Glutamatergic neuron (in vitro differentiated cells): ENCODE measurements at places on chromosomes 11 and 22.

DNA sequence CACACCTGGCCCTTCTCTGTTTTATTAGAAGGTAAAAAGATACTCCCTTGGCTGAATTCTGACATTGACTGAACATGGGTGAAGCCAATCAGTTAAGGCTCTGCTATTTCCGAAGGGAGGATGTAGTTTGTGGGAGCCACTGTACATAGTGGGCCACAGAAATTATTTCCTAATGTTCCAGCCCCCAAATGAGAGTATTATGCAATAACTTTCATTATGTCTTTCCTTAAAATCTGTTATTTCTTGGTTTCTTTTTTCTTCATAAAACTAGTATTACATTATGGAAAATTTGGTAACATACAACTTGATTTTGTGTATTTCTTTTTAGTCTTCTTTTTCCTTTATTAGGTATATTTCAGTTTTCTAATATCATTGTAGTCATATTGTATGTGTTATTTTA, 51.9 kb upstream of the EP300 start:
- no peak for DNase-seq
- H3K27ac ChIP-seq = no peak overlapping the region
- no peaks in the 10 kb centered on the region for H3K36me3 ChIP-seq
- H3K27me3 ChIP-seq = no peaks in the 10 kb centered on the region
- no peaks in the 10 kb centered on the region for H3K4me1 ChIP-seq

- H3K4me3 ChIP-seq = no peak overlapping the region
- no peak for DNase-seq
- no peak overlapping the region for H3K27ac ChIP-seq
- H3K4me1 ChIP-seq = peaks cover 2% of the 10 kb centered on the region
Observed at GRCh38 chr22:19696504-19697276, 17.6 kb upstream of the SEPTIN5 start.

DNA sequence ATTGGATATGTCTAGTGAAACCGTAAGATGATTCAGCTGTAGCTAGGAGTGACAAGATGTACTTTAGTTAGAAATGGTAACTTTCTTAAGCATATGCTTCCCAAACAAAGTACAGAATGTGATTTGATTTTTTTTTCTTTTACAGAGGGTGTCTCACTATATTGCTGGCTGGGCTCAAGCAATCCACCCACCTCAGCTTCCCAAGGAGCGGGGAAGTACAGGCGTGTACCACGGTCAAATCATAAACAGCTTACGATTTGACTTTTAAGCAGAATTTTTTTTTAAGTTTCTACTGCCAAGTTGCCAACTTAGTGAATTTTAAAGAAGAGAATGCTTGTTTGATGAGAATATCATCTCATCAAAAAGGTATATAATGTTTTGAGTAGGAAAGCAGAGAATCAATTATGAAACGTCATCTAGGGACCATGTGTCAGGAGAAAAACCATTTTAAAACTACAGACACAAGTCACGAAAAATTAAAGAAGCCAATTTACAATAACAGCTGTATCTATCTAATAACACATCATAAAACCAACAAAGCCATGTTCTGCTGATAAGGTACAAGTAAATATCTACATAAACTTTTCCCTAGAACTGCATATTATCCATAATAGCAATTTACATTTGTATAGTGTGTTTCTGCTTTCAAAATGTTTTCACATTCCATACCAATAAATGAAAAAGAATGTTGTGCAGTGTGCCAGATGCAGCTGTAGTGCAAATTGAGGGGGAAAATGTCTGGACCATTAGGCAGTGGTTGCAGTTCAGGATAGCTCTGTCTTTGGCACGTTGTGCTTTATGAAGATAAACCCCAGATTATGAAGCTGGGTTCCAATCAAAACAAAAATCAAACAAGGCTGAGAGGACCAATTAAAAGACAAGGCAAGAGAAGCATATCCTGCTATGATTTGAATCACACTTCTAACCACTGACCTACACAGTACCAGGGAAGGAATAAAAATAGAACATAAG, 33.7 kb upstream of the USP47 start:
- H3K4me3 ChIP-seq = no peak overlapping the region
- H3K27me3 ChIP-seq = peaks cover 2% of the 10 kb centered on the region
- H3K4me1 ChIP-seq = peaks cover 7% of the 10 kb centered on the region
- no peak overlapping the region for H3K27ac ChIP-seq
- DNase-seq = no peak

GRCh38 chr11:38796281-38796680, 2198.2 kb upstream of the RAG2 start:
- H3K4me3 ChIP-seq = no peak overlapping the region
- no peak overlapping the region for H3K27ac ChIP-seq
- H3K36me3 ChIP-seq = no peaks in the 10 kb centered on the region
- DNase-seq = no peak
- H3K4me1 ChIP-seq = peaks cover 4% of the 10 kb centered on the region
- no peaks in the 10 kb centered on the region for H3K27me3 ChIP-seq

GRCh38 chr22:49593509-49593908, 234.2 kb downstream of the BRD1 start:
- no peaks in the 10 kb centered on the region for H3K27me3 ChIP-seq
- no peak for DNase-seq
- peaks cover 6% of the 10 kb centered on the region for H3K36me3 ChIP-seq
- no peaks in the 10 kb centered on the region for H3K4me1 ChIP-seq

GRCh38 chr11:69954756-69955155, 123.4 kb upstream of the ANO1 start:
- no peak for DNase-seq
- no peak overlapping the region for H3K4me3 ChIP-seq
- no peak overlapping the region for H3K27ac ChIP-seq
- no peaks in the 10 kb centered on the region for H3K4me1 ChIP-seq

GRCh38 chr11:33718440-33718839, 17.8 kb downstream of the CD59 start:
- H3K27me3 ChIP-seq = peaks cover 6% of the 10 kb centered on the region
- peak overlapping the region; percentile 63 for H3K4me3 ChIP-seq

DNA sequence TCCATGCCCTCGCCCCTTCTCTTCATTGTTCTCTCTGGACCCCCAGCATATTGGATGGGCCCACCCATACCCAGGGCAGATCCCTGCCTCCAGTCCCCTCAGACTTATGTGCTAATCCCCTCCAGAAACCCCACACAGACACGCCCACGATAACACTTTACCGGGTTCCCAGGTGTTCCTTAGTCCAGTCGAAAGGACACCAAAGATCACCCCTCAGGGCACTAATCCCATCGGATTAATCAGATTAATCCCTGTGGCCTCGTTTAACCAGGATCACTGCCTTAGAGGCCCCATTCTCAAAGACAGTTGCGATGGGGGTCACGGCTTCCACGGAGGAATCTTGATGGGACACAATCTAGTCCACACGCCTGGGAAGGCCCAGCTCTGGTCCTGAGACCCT, 80.8 kb downstream of the SHANK2 start:
- no peaks in the 10 kb centered on the region for H3K4me1 ChIP-seq
- no peak overlapping the region for H3K4me3 ChIP-seq
- H3K36me3 ChIP-seq = peaks cover 4% of the 10 kb centered on the region
- no peak for DNase-seq

GRCh38 chr11:2382936-2383851, 6.1 kb downstream of the CD81 start:
- DNase-seq = peak; percentile 60
- H3K36me3 ChIP-seq = no peaks in the 10 kb centered on the region
- H3K27me3 ChIP-seq = peaks cover 8% of the 10 kb centered on the region
- H3K4me1 ChIP-seq = peaks cover 16% of the 10 kb centered on the region
- peak overlapping the region; percentile 68 for H3K4me3 ChIP-seq
- peak overlapping the region; percentile 72 for H3K27ac ChIP-seq

DNA sequence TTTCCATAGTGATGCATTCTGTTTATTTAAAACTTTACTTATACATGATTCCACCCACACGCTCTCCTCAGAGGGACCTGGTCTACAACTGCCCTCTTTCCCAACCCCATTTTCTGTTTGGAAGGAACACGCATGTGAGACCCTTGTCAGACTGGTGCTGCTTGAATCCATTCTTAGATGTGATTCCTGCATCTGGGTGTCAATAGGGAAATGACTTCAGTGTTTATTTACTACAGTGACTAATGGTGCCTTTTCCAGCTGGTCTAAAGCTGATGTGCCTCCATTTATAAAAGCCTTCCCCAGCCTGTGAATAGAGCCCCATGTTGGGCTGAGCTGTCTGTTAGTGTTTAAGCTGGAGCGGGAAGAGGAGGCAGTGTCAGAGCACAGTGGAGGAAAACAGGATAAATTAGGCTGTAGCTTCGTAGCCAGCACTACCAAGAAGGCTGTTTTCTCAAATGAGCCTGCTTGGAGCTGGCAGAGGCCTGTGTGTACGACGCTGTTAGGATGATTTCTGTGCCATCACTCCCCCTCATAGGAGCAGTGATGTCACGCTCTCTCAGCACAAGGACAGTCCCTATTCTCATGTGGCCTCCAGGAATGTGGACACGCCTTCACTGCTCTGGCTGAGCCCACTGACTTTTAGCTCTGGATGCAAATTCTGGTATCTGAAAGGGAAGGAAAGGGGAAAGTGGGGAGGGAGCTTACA, 18.9 kb upstream of the C11orf96 start:
- peaks cover 9% of the 10 kb centered on the region for H3K27me3 ChIP-seq
- H3K4me3 ChIP-seq = peak overlapping the region; percentile 85
- H3K4me1 ChIP-seq = peaks cover 71% of the 10 kb centered on the region
- peak overlapping the region; percentile 99 for H3K27ac ChIP-seq
- H3K36me3 ChIP-seq = no peaks in the 10 kb centered on the region
